ENCODE measurements at places on chromosomes 1 and 21.

- no peak for DNase-seq
Observed at GRCh38 chr1:167095368-167095767, 1.5 kb downstream of the STYXL2 start.

- DNase-seq, result no peak
Observed at GRCh38 chr1:213934649-213935048, 53.1 kb upstream of the PROX1 start.

DNA sequence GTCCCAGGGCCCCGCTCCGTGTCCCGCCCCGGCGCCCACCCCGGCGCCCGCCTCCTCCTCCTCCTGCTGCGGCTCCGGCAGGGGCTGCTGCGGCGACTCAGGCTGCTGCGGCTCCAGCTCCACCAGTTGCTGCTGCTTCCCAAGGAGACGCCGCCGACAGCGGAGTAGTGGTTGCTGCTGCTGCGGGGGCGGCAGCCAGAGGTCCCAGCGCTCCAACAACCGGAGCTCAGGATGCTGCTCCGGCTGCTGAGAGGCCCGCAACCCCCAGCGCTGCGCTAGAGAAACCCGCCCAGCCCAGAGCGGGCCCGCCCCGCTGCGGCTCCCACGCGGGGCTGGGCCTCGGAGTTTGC lies 1.1 kb downstream of the CRCT1 start:
- no peak for DNase-seq

- DNase-seq, result no peak
Observed at GRCh38 chr1:9820521-9820920, 3.2 kb downstream of the CLSTN1 start.

DNA sequence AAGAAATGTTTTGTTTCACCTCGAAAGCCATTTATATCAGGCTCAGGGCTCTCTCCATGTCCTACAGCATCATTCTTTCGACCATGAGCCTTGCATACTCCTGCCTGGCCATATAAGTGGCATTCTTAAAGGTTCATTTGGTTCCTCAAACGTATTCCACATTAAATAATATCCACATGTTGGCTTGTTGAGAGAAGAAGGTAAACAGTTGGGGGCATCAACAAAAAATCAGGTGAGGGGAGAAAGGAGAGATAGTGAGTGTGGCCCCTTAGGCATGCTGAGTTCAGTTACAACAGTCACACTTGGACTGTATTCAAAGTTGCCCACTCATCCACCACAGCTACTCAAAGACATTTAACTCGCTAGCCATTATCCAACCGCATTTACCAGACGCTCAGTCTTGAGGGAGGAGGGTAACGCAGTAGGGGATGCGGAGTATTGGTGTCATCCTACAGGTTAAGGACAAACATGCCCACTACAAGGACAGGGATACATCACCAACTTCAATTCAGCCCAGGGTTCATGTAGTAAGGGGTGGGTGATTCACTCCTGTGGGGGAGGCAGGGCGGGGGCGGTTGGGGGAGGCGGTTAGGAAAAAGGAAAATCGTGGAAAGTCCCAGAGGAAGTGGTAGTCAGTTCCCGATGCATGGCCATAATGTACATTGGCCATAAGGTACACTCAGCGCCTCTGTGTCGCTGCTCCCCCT lies 1.4 kb downstream of the ZNF697 start:
- DNase-seq, result no peak

DNA sequence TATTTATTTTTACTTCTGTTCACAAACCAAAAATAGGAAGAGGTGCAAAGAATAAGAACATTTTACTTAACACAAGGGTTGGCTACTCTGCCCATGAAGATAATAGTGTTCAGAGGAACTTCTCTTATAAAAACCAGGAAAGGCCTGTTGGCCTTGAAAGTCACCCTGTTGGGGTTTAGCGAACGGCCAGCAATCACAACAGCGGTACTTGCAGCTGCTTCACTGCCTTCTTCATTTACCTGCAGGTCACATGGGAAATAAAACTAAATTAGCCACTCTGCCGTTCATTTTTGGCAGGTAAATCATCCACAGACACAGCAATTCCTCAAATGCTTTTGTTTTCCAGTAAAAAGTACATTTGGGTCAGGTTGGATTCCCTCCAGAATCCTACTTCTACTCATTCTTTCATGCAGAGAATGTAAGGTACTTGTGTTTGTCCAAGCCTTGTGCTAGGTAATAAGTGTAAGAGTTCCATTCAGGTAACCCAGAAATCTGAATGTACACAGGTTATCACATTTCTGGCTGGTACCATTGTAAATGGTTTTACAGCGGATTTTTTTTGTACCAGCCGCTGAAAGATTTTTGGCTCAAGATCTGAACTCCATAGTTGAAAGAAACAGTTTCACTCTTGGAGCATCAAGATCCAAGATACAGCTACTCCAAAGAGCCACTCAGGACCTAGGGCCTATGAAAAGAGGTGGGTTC lies 13.1 kb downstream of the SERPINC1 start:
- no peak for DNase-seq

DNA sequence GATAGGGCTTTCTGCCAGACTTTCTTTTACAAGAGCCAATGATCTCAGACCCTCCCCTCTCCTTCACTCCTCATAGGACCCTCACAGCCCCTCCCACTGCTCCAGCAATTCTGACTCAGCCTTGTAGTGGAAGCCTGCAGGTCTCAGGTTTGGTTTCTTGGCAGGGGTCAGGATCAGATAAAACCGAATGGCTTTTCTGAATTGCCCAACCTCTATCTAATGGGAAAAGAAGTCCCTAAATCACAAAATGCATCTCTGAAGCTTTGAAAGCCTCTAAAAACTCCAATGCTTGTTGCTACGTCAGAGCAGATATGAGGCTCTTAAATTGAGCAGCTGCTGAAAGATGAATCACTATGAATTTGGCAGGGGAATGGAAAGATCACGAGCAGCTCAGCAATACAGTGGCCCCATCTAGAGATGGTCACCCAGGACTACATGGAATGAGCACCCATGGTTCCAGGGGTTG lies 74.5 kb downstream of the NID1 start:
- DNase-seq, result no peak

DNA sequence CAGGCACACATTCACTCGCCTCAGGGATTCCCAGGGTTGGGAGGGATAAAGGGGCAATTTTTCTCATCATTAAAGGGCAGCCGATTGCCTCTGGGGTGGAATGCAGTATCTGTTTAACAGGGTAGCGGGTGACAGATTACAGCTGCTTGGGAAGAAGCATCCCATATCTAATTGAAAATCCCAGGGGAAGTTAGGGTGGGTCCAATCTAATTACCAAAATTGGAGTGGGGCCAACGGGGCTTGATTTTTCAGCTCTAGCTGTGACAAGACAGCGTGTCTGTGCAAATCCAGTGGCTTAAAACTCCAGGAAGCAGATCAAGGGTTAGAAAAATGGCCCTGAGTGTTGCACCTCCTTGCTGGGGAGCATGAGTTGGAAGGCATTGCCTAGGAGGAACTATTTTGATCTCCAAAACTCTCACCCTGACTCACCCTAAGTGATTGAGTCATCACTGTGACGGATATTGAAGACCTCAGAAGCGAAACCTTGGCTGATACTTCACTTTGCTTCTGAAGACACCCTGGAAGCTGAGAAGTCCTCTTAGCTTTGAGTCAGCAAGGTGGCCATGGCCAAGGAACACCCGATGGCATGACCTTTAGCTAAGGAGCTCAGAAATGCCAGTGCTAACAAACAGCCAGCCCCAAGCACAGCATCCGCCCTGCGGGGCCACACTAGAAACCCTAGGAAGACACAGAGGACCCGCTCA lies 46.0 kb downstream of the GRHL3 start:
- DNase-seq, result peak; percentile 41

DNA sequence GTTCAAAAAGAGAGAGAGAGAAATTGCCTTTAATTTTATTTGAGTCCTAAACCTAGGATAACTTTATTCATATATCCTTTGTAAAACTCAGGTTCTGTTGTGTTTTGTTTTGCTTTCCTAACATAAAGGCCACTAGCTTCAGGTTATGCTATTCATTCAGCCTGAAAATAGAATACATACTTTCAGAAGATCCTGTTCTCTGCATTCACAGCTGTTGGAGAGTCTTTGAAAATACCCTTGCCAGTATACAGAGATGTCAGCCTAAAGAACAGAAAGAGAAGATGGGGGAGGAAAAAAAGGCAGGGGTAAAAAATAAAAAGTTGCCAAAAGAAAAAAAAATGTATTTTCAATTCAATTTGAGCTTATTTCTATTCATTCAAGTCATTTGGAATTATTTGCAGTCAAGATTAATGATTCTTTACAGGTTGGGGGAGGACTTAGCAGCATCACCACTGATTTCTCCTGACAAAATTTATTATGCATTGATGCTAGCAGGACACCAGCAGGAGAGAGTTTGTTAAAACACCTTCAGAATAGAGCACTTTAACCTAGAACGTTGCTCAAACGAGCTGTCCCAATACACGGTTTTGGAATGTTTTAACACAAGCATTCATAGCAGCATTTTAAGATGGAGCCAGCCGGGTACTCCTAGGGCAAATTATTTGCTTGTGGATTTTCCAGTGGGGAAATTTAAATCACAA lies 318.5 kb downstream of the NTNG1 start:
- DNase-seq, result no peak

DNA sequence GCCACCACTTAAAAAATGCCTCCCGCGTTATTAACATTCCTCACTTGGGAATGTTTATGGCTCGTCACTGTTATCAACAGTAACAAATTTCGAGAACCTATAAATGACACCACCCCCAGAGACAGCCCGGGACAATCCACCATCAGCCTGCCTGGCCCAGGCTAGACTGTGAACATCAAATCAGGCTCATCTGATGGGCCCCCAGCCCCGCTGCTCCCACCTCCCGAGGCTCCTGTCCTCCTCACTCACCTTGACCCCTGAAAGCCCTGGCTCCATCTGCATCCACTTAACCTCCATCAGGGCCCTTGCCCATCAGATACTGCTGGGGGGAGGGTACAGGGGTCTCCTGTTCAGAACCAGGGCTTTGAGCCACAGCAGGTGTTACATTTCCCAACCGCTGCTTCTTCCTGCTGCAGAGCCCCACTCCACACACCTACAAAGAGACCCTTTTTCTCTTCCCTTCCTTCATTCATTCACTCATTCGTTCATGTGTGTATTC lies 156.5 kb upstream of the VAMP3 start:
- no peak for DNase-seq

DNA sequence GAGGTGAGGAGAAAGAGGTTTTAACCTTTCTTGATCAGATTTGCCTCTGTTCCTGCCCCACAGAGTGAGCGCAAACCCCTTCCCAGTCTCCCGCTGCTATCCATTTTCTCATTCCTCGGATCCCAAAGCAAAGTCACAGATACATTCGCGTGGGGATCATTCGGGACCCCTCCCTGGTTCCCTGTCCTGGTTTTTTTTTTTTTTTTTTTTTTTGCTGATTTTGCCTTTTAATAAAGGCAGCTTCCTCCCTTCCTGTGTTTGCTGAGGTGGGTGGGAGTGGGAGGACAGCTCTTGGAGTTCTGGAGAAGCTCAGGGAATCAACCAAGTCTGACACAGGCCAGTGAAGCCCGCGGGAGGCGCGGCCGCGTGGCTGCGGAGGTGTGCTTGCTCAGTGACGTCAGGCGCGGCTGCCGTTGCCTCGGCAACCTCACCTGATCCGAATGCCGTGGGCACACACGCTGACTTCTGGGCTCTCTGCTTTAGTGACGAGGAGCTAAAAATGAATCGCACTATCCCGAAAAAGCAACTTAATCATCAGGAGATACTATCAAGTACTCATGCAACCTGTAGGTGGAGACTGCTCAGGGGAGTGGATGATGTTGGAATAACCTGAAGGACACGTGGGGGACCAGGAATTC lies 106.4 kb downstream of the TBX19 start:
- no peak for DNase-seq

- DNase-seq, result no peak
Observed at GRCh38 chr1:109827986-109828385, 64.3 kb upstream of the EPS8L3 start.

DNA sequence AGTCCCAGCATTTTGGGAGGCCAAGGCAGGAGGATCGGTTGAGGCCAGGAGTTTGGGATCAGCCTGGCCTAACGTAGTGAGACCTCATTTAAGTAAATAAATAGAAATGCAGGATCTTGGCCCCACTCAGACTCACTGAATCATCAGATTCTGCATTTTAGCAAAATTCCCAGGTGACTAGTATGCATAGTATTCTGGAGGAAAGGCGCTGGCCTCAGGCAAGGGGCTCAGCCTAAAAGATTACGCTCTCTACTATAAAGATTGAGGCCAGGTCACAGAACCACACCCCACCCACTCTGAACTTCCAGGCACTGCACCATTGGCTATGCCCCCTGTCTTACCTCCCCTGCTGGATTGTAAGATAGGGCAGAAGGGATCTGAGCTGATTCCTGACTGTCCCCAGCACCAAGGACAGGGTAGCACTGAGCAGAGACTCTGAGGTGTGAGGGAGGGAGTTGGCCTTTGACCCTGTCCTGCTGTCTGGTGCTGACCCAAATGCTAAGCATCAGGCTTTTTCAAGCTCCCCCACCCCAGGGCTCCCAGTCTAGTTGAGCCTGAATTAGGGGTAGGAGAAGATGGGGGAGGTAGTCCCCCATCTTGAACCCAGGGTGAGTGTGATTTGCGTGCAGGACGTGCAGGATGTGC lies 2.7 kb downstream of the FOXE3 start:
- DNase-seq, result no peak

GRCh38 chr1:64854674-64855073 lies 109.8 kb downstream of the RAVER2 start:
- DNase-seq, result no peak

GRCh38 chr1:8104278-8105236 lies 78.4 kb upstream of the ERRFI1 start:
- no peak for DNase-seq

DNA sequence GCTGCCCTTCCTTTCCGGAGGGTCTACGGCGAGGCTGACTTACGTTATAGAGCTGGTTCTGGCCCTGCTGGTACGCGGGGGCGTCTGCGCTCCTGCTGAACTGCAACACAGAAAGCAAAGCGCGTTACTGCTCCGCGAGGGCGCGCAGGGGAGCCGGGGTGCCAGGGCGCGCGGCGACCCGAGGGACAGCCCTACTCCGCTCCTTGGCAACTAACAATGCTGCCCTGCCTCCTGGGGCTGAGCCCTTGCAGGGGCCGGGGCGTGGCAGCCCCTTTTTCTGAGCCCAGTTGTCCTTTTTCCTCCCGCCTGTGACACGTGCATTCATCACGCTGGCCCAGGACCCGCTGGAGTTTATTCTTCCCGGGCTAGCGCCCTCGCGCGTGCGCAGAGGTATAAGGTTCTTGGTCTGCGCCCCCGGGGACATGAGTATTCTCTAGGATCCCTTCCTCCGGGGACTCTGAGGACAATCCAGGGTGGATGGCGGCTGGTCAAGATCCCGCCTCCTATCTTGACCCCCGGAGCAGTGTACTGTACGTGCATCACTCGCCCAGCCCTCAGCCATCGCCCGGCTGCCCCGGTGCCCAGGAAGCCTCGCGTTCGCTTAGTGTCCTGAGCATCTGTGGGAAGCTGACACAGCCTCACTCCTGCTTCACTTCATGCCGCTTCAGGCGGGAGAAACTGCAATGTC lies 78.9 kb downstream of the CD247 start:
- DNase-seq, result peak; percentile 46

DNA sequence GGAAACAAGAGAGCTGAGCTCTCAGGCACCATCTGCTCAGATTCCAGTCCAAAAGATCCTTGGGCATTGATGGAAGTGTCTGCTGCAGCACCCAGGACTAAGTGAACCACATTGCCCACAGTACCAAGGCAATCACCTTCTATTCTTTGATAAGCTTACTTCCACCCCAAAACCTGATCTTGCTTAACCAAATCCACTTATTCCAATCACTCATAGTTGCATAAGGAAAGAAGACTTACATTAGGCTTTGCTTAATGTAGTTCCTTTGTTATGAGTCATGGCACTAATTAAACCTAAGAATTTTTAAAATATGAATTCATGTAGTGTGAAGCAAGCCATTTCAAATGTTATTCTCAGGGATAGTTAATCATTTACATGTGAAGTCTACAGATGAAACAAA lies 84.5 kb downstream of the UCHL5 start:
- DNase-seq, result no peak

GRCh38 chr1:33428661-33429060 lies 2.2 kb downstream of the PHC2 start:
- DNase-seq, result no peak

All from pons (tissue), 1 donor.